HT1080 (cell line): ENCODE measurements at places on chromosomes 16 and 17.

- DNase-seq = peak; percentile 24
These were observed 26.5 kb upstream of the C16orf87 start for GRCh38 chr16:46857368-46857945.

DNA sequence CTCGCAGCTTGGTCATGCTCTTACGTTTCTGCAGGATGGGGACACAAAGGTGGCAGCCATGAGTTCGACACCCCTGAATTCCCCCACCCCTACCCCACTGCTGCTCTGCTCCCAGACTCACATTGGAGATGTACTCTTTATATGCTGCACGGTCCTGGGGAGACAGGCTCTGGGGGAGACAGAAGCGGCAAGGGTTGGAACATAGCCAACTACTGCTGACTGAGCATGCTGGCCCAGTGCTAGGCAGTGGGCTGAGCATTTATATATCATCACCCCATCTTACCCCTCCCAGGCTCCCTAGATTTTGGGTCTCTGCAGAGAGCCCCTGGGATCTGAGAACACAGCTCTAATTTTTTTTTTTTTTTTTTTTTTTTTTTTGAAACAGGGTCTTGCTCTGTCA lies 8.1 kb upstream of the ATXN7L3 start:
- DNase-seq = peak; percentile 44

DNA sequence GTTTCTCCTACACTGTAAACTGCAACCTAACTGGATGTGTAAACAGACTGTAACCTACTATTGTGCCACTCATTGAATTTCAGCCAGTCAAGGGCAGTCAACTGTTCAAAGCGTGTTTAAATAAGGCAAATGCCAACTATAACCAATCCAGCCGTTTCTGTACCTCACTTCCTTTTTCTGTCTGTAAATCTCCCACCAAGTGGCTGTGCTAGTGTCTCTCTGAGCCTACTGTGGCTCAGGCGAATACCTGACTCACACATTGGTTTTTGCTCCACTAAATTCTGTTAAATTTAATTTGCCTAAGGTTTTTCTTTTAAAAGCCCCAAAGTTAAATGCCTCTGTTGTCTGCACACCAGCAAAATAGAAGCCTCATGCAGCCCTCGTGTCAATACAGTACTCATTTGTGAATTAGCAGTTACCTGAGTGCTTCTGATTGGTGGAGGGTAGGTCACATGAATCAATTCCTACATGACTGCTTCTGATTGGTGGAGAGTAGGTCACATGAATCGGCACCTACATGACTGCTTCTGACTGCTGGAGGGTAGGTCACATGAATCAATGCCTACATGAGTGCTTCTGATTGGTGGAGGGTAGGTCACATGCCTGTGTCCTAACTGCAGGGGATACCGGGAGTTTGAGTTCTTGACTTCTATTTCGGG lies 31.1 kb upstream of the CCR7 start:
- DNase-seq = peak; percentile 99

DNA sequence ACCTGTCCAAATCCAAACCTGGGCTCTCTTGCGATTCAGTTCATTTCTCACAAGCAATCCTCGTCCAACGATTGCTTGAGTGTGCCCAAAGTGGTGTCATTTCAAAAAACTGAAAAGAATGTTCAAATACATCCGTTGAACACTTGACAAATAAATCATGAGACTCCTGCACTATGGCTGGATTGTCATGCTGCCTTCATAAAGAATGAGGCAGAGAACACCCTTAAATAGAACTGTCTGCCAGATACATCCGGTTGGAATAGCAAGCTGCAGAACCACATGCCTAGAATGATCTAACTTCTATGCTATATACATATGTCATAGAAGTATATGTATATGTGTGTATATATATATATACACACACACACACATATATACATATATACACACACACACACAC lies 55.4 kb upstream of the HAPSTR1 start:
- DNase-seq = no peak

DNA sequence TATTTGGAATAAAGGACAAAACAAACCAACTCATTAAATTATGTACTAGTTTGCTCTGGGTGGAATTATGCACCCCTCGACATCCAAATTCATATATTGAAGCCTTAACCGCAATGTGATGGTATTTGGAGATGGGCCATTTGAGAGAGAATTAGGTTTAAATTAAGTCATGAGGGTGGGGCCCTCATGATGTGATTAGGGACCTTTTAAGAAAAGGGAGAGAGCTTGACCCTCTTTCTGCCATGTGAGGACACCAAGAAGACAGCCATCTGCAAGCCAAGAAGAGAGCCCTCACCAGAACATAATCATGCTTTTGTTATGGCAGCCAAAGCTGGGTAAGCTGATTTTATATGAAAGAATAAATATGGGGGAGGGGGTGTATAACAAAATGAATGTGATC lies 2.0 kb downstream of the C16orf87 start:
- DNase-seq = no peak

GRCh38 chr17:72778169-72779151 lies 314.0 kb downstream of the SLC39A11 start:
- no peak for DNase-seq

DNA sequence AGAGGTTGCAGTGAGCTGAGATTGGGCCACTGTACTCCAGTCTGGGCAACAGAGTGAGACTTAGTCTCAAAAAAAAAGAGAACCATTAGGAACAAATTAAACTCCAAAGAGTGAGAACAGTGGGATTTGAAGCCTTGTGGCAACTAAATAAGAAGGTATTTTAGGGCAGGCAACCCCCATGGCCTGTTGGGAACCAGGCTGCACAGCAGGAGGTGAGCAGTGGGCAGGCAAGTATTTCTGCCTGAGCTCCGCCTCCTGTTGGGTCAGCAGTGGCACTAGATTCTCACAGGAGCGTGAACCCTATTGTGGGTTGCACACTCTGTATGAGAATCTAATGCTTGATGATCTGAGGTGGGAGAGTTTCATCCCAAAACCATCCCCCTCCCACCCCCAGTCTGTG lies 57.6 kb upstream of the MED9 start:
- DNase-seq = no peak

GRCh38 chr16:90077757-90078578 lies 837 bp upstream of the PRDM7 start:
- peak; percentile 30 for DNase-seq

GRCh38 chr17:81648013-81648706 lies 8.2 kb downstream of the PDE6G start:
- DNase-seq = no peak

- no peak for DNase-seq
These were observed 104.5 kb upstream of the FAM20A start for GRCh38 chr17:68705714-68706076.

GRCh38 chr17:50266384-50267073 lies 7.7 kb upstream of the TMEM92 start:
- DNase-seq = peak; percentile 87

DNA sequence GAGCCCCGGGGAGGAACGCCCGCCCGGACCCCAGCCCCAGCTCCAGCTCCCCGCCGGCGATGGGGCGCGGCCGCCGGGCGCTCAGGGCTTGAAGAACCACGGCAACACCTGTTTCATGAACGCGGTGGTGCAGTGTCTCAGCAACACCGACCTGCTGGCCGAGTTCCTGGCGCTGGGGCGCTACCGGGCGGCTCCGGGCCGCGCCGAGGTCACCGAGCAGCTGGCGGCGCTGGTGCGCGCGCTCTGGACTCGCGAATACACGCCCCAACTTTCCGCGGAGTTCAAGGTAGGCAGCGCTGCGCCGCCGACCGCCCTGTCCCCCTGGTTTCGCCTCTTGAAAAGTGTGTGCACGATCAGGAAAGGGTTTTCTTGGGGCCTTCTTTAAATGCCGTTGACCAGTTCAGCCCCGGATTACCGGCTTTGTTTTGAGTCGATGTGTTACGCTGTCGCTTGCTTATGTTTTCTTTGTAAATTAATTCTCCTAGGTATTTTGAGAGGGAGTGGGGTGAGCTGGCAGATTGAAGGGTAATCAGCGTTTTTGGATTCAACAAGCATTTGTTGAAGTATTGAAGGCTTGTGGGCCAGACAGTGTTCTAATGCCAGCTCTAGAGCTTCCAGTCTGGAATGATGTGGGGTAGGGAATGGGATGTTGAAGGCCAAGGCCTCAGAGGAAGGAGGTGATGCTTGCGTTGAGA lies 681 bp downstream of the USP43 start:
- no peak for DNase-seq

GRCh38 chr16:83887564-83887963 lies 11.4 kb upstream of the MLYCD start:
- DNase-seq = no peak

DNA sequence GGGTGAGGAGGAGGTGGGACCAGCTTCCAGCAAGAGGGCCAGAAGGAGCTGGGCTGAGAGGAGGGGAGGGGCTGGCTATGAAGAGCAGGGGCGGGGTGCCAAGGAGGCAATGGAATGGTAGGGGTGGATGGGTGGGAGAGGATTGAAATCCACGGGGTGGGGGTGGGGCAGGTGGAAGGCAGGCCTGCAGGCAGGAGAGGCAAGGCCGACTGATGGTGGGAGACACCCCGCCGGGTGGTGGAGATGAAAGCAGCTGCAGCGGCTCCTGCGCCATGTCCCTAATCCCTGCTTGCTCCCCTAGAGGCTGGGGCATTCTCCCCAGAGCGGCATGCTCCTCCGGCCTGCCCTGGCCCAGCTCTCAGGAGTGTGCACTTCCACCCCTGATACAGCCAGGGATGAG lies 27.8 kb upstream of the TAC4 start:
- DNase-seq = no peak
